Left lobe of liver (tissue), 2 donors: ENCODE measurements at places on chromosomes 7 and 10. TPM values are rescaled to one million over a fixed set of nuclear protein-coding genes. Genes with fewer than 3 reads are reported as not detected.

SLC26A4 gene
- total RNA-seq = not detected

PGAM2 gene
- not detected for total RNA-seq

PNLIPRP3 gene
- total RNA-seq = not detected

ATP6V0A4 gene
- total RNA-seq = not detected

EPHA1 gene
- total RNA-seq = 39.6 TPM

LRRC17 gene
- total RNA-seq = 0.83 TPM

UPK3B gene
- 1.2 TPM for total RNA-seq

CFAP58 gene
- 0.15 TPM for total RNA-seq

ARHGEF5 gene
- total RNA-seq = 11.6 TPM

TAS2R5 gene
- 0.45 TPM for total RNA-seq

SPDYE2B gene
- not detected for total RNA-seq

MMD2 gene
- total RNA-seq = not detected

LLCFC1 gene
- not detected for total RNA-seq

HTR7 gene
- total RNA-seq = 0.10 TPM

CTBP2 gene
- 5.8 TPM for total RNA-seq

TMEM176B gene
- total RNA-seq = 906 TPM

SLC13A4 gene
- total RNA-seq = 0.35 TPM

IGF2BP3 gene
- total RNA-seq = 0.78 TPM

AKR1C4 gene
- total RNA-seq = 292 TPM

CDH23 gene
- 20.9 TPM for total RNA-seq

NPFFR1 gene
- total RNA-seq = not detected

NXPH1 gene
- total RNA-seq = not detected

SYCE1 gene
- 2.4 TPM for total RNA-seq

NPY gene
- total RNA-seq = not detected

KLHDC10 gene
- 35.3 TPM for total RNA-seq

KAZALD1 gene
- 0.78 TPM for total RNA-seq

PCGF5 gene
- 25.0 TPM for total RNA-seq

SHTN1 gene
- 25.8 TPM for total RNA-seq

ASB4 gene
- total RNA-seq = 0.40 TPM

KCNH2 gene
- 0.28 TPM for total RNA-seq

AIMP2 gene
- total RNA-seq = 22.9 TPM

RNF32 gene
- 1.0 TPM for total RNA-seq

TAC1 gene
- not detected for total RNA-seq

BICC1 gene
- total RNA-seq = 1.6 TPM

MINDY4 gene
- 2.3 TPM for total RNA-seq

RBP3 gene
- not detected for total RNA-seq

RGS10 gene
- 1.3 TPM for total RNA-seq

SPDYE6 gene
- total RNA-seq = not detected

VWA2 gene
- 0.05 TPM for total RNA-seq

CDC14C gene
- total RNA-seq = not detected

BTBD16 gene
- total RNA-seq = 1.5 TPM

EBLN1 gene
- total RNA-seq = not detected

HMX3 gene
- 0.20 TPM for total RNA-seq

PAX4 gene
- not detected for total RNA-seq
